OCI-LY7 (cell line): ENCODE measurements at places on chromosomes 12 and 14.

DNA sequence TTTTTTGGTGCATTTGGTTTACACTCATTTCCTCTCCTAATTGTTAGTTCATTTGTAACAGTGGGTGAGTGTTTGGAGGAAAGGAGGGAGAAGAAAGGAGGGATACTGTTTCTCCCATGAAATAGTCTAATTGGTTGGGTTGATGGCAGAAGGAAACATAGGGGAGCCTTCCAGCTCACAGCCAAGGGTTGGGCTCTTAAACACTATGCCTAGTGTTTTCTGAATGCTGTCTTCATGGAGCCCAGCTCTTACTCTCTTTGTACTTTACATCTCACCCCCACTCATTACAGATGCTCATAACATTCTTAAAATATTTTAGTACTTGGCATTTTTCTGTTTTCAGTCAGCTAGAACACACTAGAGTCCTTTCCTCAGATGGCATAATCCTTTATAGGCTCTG, 38.2 kb downstream of the BAZ2A start:
- no peak for DNase-seq

GRCh38 chr12:57452937-57453509, 2.1 kb upstream of the INHBE start:
- DNase-seq, result peak; percentile 71

DNA sequence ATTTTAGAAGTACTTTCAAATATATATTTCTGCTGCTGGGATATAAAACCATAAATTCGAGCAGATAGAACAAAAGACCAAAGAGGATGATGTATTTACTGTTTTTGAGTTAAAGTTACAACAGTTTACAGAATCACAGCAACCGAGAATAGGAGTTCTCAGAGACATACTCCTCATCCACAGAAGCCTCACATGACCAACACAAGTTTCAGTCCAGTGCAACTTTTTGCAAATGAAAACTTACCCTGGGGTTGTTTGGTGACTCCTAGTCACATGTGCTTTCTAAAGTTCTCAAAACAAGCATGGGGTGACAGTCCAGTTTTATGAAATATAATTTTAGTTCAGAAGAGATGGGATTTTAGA, 117.1 kb downstream of the PRKCH start:
- no peak for DNase-seq

- no peak for DNase-seq
Observed at GRCh38 chr12:100926669-100927248, 132.2 kb downstream of the ANO4 start.

GRCh38 chr12:18886962-18887361, 149.0 kb downstream of the CAPZA3 start:
- no peak for DNase-seq

DNA sequence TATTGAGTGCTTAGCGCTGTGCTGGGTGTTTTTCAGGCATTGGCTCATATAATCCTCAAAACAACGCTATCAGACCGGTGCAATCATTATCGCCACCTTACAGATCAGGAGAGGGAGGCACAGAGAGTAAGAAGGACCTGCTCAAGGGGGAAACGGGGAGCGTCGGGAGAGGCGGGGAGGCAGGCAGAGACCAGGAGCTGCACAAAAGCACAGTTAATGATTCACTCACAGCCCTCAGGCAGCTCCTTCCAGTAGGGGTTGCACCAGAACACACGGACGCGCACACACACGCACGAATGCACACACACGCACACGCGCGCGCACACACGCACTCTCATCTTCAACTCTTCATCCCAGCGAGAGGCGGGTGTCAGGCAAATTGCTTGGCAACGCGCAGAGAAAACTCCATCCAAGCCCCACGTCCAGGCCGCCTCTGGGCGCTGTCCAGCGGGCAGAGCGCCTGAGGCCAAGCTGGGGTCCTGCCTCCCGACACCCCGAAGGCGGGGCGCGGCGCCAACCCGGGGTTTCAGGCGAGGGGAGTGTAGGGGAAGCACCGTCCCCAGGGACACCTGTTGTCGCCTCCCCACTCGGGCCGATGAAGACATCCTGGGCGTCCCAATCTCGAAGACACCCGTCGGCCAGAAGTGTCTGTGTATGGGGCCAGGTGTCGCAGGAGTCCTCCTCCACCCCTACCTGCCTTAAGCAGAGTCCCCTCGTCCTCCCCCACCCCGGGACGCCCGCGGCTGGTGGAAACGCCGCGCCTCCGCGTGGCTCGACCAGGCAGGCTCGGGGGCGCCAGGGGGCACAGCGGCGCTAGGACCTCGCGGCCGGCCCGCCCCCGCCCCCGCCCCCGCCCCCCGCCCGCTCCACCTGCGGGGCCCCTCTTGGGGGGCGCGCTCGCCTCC, 35.5 kb upstream of the STON2 start:
- peak; percentile 14 for DNase-seq

DNA sequence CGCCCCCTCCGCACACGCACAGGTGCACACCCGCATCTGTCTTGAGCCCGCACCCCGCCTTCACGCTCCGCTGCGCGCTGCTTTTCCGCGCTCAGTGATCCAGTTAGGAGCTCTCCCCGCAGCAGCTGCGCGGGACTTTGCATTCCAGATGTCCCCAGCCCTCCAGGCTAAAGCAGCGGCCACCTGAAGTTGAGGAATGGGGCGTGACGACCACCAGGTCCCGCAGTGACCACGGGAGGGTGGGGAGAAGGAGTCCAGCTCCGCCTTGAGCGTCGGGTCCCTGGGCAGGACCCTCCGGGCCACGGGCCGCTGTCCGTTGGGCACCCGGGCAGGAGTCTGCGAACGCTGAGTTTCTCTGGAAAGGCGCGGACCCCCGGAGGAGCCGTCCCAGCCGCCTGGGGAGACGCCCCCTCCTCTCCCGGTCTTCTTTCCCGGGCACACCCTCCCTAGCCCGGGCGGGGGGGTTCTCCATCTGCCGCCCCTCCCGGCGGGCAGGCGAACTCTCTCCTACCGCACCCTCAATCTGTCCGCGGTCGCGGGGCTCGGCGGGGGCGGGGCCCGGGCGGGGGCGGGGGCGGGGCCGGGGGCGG, 334 bp upstream of the TMEM132C start:
- no peak for DNase-seq

- no peak for DNase-seq
Observed at GRCh38 chr12:117439531-117440001, 78.1 kb upstream of the NOS1 start.

DNA sequence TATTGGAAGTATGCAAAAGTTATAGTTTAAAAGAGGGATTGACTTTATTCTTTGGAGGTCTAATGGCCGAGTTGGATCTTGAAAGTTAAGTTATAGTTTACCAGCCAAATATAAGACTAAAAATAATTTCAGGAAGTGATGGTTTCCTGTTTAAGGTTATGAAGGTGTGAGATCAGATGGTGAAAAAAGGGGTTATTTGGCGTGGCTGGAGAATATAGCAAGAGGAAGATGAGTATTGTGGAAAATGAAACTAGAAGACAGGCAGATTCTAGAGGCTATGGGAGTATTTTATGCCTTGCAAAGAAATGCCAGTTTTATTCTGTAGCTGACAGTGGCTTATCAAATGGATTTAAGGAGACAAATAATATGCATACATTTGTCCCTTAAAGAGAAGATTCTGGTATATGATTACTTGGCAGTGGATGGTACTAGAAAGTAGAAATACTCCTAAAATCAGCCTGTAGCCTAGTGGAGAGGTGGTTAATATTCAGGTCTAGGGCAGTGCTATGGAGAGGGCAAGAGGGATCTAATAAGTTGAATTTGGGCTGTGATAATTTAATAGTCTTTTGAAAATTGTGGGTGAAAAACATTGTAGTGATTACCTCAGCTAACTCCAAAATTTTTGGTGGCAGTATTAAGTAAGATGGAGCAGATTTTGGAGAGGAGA, 1091.8 kb upstream of the ATXN7L3B start:
- no peak for DNase-seq

- DNase-seq, result no peak
Observed at GRCh38 chr12:106645465-106646330, 62.9 kb downstream of the RFX4 start.

DNA sequence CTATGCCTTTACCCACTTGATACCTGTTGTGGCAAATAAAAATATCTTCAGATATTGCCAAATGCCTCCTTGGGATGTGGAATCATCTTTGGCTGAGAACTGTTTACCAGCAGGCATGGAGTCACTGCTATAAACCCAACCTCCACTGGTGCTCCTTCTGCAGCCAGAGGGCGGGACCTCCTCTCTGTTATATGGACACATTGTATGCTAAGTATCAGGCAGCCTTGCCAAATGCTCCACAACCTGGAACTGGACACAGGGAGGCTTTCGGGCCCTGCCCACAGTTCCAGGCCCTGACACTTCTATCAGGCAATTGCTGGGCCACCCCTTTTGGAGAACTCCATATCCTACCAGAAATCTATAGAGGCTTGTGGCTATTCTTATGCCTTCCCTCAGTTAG, 201.0 kb downstream of the TMX1 start:
- DNase-seq, result no peak

DNA sequence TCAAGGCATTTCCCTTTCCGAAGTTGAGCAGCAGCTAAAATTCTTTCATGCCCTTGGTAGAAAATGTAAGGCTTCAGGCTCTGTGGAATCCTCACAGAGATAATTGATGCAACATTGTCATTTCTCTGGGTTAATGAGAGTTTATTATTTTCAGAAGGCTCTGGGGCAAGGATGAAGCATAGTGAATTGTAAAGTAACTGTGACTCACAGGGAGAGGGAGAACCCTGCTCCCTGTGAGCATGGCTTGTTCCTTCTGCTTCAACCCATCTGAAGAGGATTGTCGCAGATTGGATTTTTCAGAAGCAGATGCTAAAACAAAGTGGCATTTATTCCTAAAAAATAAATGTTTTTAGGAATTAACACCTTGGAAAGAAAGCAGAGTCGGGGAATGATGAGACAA, 41.2 kb downstream of the APOBEC1 start:
- DNase-seq, result no peak

GRCh38 chr12:54392485-54393206, 8.1 kb upstream of the ZNF385A start:
- DNase-seq, result no peak

GRCh38 chr14:93381644-93382043, 34.7 kb downstream of the COX8C start:
- no peak for DNase-seq

DNA sequence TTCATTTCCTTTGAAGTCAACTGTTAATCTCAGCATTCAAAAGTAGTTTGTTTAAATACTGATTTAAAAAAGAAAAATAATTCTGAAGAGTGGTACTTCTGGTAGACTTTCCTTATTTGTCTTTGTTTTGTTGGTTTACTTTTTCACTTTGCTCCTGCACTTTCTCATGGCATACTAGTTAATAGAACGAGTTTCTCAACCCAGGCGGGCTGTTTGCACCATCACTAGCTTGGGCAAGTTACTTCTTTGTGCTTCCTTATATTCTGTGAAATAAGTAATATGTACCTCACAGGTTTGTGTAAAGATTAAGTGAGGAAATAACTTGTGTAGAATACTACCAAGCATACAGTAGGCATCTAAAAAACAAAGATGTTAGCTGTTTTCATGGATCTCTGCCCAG, 45.5 kb downstream of the SLC38A6 start:
- no peak for DNase-seq

- DNase-seq, result no peak
Observed at GRCh38 chr14:87754520-87755223, 238.3 kb downstream of the GALC start.

GRCh38 chr14:99990268-99991170, 74.7 kb upstream of the EVL start:
- no peak for DNase-seq

DNA sequence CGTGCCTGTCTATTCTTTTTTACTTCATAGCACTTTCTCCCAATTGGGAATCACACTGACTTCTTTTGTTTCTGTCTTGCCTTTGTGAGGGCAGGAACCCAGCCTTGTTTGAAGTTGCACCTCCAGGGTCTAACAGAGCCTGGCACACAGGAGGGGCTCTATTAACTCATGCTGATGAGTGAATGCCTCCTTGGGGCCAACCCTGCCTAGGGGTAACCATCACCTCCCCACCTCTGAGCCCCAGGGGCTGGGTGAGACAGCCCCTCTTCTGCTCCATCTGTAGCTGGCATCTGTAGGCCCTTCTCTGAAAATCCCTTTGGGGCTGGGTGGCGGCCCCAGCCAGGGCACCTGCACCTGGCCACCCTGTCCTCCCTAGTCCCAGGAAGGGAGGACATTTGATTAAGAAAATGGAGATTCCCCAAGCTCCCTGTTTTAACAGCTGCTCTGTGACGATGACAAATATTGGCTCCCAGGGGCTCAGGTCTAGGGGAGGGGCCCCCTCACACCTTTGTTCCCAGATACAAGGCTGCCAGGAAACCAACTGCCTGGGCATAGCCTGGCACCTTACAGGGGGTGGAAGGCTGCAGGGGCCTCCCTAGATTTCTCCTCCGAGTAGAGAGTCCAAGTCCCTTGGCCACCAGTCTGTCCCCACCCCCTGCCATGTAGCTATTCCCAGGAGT, 11.8 kb downstream of the TAMALIN start:
- DNase-seq, result no peak

GRCh38 chr14:102748806-102749205, 28.4 kb upstream of the TRAF3 start:
- DNase-seq, result no peak

DNA sequence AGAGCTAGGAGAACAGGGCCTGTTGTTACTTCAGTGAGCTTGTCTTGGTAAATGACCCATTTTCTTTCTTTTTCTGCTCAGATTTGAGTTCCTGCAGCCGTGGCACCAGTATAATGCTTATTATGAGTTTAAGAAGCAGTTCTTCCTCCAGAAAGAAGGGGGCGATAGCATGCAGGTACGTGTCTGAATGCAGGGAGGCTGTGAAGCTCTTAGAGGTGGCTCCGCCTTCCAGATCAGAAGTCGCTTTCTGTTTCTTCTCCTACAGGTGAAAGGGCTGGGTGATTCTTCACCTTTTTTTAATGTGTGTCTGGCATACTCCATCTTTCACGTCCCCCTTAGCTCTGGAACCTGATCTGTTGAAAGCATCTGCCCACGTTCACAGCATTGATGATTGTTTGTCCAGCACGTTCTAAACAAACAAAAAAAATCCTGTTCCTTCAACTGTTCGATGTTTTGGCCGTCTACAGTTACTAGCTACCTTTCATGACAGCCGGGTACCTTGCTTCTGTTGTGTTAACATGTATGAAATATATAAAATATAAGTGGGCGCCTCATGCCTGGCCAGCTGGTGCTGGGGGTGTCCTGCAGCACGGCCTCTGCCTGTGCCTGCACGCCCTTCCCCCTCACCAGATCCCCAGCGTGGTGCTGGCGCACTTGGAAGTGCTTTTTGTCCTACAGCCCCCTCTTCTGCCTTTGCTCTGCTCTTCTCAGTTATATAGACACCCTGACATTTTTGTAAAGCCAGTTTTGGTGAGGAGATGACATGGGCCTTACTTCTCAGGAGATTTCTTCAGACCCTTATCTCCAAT, 44.6 kb downstream of the SFSWAP start:
- peak; percentile 56 for DNase-seq

- DNase-seq, result no peak
Observed at GRCh38 chr12:49079793-49080192, 10.0 kb upstream of the RHEBL1 start.

GRCh38 chr12:31887109-31887811, 72.0 kb upstream of the RESF1 start:
- DNase-seq, result peak; percentile 96
